ENCODE measurements at places on chromosomes 4 and X.
A peak's percentile ranks its signal among the peaks of the same experiment; 100 is the strongest.

DNA sequence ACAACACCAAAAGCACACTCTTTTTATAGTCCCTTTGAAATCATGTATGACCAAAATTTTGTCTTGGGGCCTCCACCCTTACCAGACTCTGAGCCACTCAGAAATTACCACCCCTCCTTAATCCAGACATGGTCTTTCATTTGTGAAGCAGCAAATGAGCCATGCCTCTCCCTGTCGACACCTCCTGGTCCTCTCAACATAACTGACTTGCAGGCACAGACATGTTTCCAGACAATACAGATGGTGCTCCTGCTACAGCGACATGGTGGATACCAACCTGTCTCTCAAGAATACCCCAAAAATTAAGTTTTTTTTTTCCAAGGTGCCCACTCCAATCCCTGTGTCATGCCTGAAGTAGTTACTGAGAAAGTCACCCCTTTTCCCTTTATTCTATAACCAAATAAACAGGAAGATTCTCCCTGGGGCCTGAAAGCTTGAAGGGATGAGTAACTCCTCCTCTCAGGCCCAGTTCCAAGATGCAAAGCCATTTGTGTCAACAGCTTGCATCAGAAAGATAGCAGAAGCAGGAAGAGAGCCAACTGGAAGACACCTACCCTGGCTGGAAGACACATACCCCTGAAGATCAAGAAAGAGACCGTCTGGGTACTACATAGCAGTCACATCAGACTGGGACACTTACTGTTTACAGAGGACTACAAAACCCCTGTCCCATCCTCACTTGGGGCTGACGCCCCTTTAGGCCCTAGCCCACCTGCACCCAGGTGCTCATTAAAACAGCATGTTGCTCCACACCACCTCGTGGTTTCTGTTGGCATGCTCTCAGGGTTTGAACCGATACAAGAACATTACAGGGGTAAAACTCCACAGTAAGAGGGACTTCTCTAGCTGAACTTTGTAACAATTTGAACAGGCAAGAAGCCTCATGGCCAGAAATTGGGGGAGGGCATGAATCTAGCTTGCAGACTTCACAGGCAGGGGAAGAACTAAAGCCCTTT is 5.5 kb upstream of the UGT2B17 start:
- no peak for DNase-seq

DNA sequence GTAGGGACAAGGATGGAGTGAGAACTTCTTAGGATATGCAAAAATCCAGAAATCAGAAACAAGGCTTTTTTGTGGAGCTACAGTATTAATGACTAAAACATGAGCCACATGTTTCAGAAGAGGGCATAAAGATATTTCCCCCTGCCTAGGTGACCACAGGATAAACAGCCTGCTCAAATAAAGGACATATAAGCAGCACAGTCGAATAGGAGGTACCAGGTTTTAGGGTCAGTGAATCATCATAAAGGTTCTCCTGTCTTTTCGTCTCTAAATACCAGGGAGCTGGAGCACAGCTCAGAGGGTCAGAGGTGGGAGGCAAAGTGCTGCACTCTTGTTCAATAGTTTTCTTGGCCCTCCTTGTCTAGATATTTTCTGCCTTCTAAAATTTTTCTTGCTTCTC is 211.9 kb upstream of the HS3ST1 start:
- DNase-seq = no peak

GRCh38 chr4:139682741-139683151 is 17.1 kb downstream of the MGST2 start:
- no peak for DNase-seq

- no peak for DNase-seq
Measured at GRCh38 chrX:47160781-47161180, 15.8 kb downstream of the RBM10 start.

- no peak for DNase-seq
Measured at GRCh38 chr4:26402458-26402857, 81.6 kb downstream of the RBPJ start.

GRCh38 chr4:7194251-7195140 is 2.2 kb downstream of the SORCS2 start:
- DNase-seq = peak; percentile 30

GRCh38 chr4:183599284-183599683 is 59.7 kb downstream of the RWDD4 start:
- no peak for DNase-seq

DNA sequence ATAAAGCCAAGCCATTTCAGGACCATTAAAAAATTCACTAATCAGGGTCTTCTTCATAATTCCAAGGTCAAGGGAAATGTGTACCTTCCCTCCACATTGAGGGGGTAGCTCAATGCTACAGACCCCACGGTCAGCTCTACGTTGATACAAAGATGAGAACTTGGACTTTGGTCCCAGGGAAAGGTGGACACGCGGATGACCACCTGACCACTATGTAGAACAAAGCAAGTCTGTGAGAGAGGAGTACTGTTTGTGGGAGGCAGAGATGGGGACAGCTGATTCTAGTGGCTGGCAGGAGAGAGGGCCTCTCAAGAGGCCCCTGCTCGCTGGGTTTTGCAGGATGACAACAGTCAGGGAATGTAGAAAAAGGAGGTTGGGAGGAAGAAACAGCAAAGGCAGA is 58.0 kb downstream of the SLC2A9 start:
- no peak for DNase-seq
